ENCODE measurements at places on chromosomes 2 and 18. TPM values are rescaled to one million over a fixed set of nuclear protein-coding genes. Genes with fewer than 3 reads are reported as not detected.

CDK5R2 gene
- total RNA-seq, result 0.04 TPM

ANKRD62 gene
- not detected for total RNA-seq

RBKS gene
- total RNA-seq, result 0.80 TPM

MALL gene
- 6.3 TPM for total RNA-seq

IL1RL1 gene
- 0.31 TPM for total RNA-seq

CCL20 gene
- 0.27 TPM for total RNA-seq

REG3A gene
- not detected for total RNA-seq

TUBA3D gene
- total RNA-seq, result not detected

SERPINB4 gene
- total RNA-seq, result not detected

TXNDC2 gene
- total RNA-seq, result 0.04 TPM

HMSD gene
- not detected for total RNA-seq

KCNE4 gene
- total RNA-seq, result 7.2 TPM

KCNK3 gene
- total RNA-seq, result 1.1 TPM

STEAP3 gene
- 8.0 TPM for total RNA-seq

SULT6B1 gene
- total RNA-seq, result not detected

SPATA3 gene
- total RNA-seq, result not detected

TEX44 gene
- not detected for total RNA-seq

NYAP2 gene
- total RNA-seq, result 0.40 TPM

HRH4 gene
- 0.09 TPM for total RNA-seq

FRZB gene
- 19.2 TPM for total RNA-seq

HOXD1 gene
- total RNA-seq, result 0.71 TPM

LRP1B gene
- 0.84 TPM for total RNA-seq

IL36RN gene
- total RNA-seq, result not detected

CCDC148 gene
- total RNA-seq, result 1.2 TPM

SPAST gene
- total RNA-seq, result 26.6 TPM

INHA gene
- 0.27 TPM for total RNA-seq

All from muscle of leg (tissue), 16 donors.